ENCODE measurements at places on chromosomes 3 and 15. TPM values are rescaled to one million over a fixed set of nuclear protein-coding genes. Genes with fewer than 3 reads are reported as not detected.

Gene SCG5
- total RNA-seq: 46.8 TPM

Gene CHAC1
- 12.7 TPM for total RNA-seq

Gene ZPLD1
- not detected for total RNA-seq

Gene CHRNA7
- 5.7 TPM for total RNA-seq

Gene SLC22A13
- not detected for total RNA-seq

Gene PROS1
- 2.7 TPM for total RNA-seq

Gene ACP3
- total RNA-seq: not detected

Gene FRMD5
- total RNA-seq: 0.51 TPM

Gene ANKDD1A
- 2.5 TPM for total RNA-seq

Gene SPATA12
- total RNA-seq: 0.43 TPM

Gene CISH
- total RNA-seq: 2.5 TPM

Gene TRIM42
- not detected for total RNA-seq

DNA sequence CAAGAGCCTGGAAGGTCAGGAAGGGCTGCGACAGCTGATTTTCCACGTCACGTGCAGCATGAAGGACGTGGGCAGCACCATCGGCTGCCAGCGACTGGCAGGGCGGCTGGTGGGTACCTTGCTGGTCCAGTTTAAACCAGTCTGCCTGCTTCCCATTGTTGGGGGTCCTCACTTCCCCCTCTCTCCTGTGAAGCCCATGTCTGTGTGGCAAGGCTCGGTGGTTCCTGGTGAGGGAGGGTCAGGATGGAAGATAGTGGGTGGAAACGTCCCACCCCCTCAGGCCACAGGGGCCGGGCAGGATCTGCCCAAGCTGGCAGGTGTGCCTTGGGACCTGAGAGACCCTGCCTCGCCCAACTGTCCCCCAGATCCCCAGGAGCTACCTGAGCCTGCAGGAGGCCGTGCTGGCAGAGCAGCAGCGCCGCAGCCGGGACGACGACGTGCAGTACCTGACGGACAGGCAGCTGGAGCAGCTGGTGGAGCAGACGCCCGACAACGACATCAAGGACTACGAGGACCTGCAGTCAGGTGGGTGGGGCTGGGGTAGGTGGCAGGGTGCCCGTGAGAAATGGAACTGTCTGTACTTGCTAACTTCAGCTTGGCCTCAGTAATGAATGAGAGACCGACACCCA is 108.2 kb downstream of the LRRK1 start:
- no peak for DNase-seq

- DNase-seq: no peak
Observed at GRCh38 chr3:106943071-106943470, 434.2 kb upstream of the CCDC54 start.

DNA sequence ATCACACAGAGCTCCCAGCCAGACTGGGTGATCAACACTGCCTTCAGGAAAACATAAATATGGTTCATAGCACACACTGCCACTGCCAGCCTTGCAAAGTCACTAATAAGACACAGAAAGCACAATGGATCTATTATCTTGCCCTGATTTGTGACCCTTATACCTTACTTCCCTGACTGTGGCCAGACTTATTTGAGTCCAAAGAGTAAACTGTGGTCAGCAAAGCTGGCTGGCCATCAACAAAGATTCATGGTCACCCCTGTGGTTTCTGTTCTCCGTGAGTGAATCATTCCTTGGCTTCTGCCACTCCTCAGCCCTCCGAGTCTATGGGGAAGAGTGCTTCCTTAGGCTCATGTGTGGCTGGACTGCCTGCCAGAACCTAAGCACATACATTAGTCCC is 437.7 kb downstream of the RAP2B start:
- DNase-seq: peak; percentile 93

- peak; percentile 56 for DNase-seq
Observed at GRCh38 chr3:149621218-149622005, 36.4 kb downstream of the WWTR1 start.

GRCh38 chr3:61538486-61538885 is 22.9 kb upstream of the PTPRG start:
- DNase-seq: no peak

DNA sequence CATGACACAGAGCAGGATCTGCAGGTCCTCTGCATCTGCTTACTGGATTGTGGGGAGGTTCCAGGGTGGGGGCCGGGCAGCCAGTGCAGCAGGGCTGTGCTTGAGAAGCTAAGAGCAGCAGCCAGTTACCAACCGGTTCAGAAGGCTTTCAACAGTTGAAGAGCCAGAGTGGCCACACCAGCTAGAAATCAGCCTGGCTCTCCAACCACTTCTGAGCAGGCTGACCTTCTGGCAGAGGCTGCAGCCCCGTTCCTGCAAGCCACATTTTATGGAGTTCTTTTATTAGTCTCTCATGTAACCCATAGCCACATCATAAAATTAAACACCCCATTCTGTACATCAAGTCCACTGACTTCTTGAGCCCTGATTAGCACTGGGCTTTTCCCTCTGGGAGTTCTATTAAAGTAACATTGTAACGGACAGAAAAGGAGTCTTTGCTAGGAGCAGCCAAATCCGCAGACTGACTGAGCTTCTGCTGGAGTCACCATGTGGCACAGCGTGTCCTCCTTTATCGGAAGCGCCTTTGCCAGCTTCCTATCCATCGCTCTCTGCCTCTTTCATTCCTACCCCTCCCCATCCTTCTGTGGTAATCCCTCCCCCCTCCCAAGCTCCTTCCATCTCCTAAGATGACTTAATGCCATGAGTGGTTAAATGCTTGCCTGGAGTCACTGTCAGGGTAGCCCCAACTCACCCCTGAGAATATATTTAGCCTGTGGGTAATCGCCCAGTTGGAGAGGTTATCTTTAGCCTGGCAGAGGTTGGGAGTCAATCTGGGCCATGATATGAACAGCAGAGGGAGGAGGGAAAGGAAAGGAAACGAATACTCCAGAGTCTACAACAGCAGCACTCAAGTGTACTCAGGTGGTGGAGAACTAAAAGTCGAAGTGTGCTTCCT is 138.5 kb upstream of the HES1 start:
- no peak for DNase-seq

GRCh38 chr3:137294139-137294538 is 336.4 kb downstream of the IL20RB start:
- DNase-seq: no peak

- DNase-seq: peak; percentile 40
Observed at GRCh38 chr15:70375006-70375431, 277.3 kb upstream of the TLE3 start.

DNA sequence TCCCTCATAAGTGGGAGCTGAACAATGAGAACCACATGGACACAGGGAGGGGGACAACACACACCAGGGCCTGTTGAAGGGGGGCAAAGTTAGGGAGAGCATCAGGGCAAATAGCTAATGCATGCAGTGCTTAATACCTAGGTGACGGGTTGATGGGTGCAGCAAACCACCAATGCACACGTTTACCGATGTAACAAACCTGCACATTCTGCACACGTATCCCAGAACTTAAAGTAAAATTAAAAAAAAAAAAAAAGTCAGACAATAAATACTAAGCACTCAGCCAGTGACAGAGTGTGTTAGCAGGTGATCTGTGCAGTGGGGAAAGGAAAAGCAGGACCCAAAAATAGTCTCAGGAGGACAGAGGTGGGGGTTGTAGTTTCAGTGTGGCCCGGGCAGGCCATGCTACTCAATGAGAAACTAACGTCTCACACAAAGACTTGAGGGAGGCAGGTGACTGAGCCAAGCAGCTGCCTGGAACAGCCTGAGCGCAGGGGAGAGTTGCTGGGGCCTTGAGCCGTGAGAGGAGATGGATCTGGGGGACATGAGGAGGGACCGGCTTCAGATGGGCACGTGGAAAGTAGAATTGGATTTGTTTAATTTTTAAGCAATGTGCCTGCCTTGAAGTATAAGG is 18.4 kb downstream of the ANKDD1A start:
- DNase-seq: no peak

GRCh38 chr3:50644561-50644960 is 27.6 kb downstream of the MAPKAPK3 start:
- no peak for DNase-seq

DNA sequence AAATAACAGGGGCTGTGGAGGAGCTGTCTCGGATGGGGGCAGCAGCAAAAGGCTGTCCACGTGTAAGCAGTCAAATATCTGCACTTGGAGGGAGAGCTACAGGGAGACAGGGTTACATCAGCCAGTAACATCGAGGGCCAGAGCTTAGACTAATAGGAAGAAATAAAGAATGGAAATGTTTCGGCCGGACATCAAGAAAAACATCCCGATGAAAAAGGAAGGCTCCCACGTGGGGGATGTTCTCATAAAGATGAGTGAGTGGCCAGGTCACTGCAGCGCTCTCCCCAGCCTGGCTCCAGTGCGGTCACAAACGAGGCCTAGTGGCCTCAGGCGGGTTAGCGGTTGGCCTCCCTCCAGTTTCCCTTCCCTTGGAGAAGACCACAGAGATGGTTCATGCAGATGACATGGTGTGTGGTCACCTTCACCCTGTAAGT is 56.1 kb upstream of the WNT5A start:
- no peak for DNase-seq

- DNase-seq: no peak
Observed at GRCh38 chr3:14507305-14507741, 32.8 kb downstream of the GRIP2 start.

DNA sequence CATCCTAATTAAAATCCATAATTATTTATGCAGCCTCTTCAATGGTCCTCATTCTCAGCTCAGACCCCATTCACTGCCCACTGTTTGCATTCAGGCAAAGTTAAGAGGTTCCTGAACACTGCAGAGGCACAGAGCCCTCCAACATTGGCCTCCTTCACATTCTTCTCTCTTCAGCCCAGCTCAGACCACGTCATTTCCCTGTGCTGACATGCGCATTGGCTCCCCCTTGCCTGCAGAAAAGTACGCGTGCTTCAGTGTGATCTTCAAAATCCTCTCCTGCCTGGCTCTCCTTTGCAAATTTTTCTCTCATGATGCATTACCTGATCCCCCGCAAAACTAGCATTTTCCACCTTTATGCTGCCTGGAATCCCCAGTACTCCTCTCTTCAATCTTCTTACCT is 552.3 kb downstream of the NTRK3 start:
- no peak for DNase-seq

DNA sequence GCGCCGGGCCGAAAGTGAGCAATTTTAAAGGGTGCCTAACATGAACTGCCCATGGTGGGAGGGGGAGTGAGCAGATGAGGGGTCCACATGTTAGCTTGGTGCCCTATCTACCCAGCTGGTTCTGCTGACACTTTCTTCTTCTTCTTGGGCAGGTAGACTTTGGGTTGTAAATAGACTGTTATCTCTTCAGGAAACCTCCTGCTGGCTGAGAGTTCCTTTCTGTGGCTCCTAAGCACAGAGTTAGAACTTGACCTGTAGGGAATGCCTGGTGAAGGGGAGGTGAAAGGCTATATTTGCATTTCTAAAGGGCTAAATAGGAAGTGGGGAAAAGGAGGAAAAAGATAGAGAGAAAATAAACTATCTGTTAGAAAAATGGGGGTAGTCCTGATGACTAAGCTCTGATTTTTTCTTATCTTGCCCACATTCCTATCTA is 521.4 kb upstream of the TGFBR2 start:
- no peak for DNase-seq

DNA sequence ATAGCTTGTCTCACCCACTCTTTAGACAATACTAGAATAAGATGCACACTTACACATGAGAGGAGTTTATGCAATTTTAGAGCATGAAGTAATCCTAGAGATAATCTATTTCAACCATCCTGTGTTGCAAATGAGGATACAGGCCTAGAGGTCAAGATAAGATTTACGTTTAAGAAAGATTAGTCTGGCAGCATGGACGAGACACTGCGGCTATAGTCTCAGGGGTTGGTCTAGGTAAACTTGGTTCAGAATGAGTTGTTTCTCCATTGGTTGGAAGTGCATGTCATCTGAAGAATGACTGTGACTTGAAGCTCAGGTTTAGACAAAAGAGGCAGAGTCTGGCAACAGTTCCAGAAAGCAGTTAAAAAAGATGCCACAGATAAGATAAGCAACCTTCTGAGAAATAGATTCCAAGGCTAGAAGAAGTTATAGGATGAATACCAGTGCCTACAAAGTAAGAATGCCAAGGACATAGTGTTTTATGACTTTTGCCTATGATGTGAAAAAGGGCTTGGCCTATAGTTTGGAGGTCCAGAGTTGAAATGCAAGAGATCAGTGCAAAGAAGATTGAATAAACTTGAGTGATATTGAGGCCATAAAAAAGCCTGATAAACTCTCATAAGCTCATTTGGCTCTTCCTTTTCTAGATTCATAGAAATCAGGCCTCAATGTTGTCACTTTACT is 631.0 kb downstream of the SQOR start:
- DNase-seq: no peak

GRCh38 chr3:76487446-76487845 is 552.5 kb upstream of the ROBO2 start:
- no peak for DNase-seq

GRCh38 chr15:39874890-39875549 is 45.0 kb downstream of the GPR176 start:
- DNase-seq: peak; percentile 19

DNA sequence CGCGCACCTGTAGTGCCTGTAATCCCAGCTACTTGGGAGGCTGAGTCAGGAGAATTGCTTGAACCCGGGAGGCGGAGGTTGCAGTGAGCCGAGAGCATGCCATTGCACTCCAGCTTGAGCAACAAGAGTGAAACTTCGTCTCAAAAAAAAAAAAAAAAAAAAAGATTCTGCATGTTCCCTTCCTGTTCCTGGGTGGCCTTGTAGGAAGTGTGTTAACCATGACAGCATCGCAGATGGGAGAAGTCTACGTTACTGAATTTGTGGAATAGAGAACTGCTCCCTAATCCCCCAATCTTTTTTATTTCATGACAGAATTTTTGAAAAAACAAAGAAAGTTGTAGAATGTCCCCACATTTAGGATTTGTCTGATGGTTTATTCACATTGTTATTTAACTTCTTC is 45.4 kb downstream of the FOXL2 start:
- DNase-seq: no peak

GRCh38 chr3:27105904-27106303 is 263.3 kb downstream of the NEK10 start:
- no peak for DNase-seq

DNA sequence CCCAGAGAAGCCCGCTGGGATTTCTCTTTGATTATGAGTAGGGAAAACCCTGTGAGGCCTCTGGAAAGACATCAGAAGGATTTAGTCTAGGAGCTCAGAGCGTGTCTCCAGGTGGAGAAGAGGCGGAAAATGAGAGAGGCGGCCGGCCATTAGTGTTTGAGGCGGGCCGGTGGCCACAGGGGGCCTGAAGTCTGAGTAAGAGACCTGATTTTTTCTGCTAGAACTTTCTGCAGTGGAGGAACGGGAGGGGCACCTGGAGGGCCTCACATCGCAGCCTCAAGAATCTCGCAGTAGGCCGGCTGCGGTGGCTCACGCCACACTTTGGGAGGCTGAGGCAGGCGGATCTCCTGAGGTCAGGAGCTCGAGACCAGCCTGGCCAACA is 28.5 kb downstream of the KLHDC8B start:
- peak; percentile 65 for DNase-seq

DNA sequence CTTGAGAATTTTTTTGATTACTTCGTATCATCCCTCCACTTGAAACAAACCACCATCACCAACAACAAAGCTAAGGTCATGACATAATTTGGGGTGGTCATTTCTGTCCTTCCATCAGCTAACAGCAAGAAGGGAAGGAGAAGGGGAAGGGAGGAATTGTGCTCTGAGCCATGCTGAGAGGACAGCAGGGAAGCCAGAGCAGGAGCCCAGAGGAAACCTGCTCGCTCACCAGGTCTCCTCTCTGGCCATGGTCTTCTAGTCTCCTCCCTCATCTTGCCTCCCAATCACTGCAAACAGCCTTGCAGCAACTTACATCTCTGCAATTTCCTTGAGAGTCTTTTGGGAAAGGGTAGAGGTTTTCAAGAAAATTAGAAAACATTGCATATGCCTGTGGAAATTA is 196.7 kb downstream of the SSR3 start:
- DNase-seq: no peak
